ENCODE measurements at places on chromosomes 11 and 22.

- no peak for DNase-seq
Observed at GRCh38 chr22:19510919-19511341, 13.3 kb downstream of the CLDN5 start.

GRCh38 chr11:118304568-118305248, at the start of gene CD3E:
Gene CD3E (plus strand): TSS chr11:118304730. CDS start chr11:118304953, 223 bp downstream.
- DNase-seq = no peak

DNA sequence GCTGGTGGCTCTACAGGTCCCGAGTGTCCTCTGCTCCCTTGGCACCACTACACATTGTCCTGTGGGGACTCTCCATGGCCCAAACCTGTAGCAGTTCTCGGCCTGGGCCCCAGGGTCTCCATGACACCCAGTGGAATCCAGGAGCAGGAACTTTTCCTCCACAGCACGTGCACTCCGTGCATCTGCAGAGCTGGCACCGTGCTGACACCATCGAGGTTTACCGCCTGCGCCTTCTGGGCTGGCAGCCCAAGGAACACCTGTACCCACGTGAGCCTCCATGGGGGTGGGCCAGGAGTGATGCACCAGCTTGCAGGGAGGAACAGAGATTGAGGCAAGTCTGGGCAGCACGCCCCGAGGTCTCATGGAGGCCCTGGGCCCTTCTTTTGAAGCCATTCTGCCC, 25.2 kb downstream of the TSPAN32 start:
- DNase-seq = no peak

GRCh38 chr22:37378642-37379058, 48.6 kb downstream of the ELFN2 start:
- no peak for DNase-seq

GRCh38 chr11:130208241-130209127, 48.9 kb downstream of the ST14 start:
- no peak for DNase-seq

DNA sequence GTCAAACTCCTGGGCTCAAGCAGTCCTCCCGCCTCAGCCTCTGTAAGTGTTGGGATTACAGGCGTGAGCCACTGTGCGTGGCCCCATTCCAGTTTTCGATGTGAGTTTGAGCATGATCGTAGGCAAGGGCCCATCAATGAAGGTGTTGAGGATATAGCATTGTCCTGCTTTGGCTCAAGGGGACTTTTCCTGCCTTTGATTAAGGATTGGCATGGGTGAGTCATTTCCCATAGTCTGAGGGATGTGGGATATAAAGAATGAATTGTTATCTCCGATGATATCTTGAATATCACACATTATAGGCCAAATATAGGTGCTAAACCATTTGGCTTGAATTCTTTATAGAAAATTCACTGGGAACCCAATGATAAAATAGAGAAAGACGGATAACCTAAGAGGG, 30.4 kb downstream of the STIM1 start:
- DNase-seq = no peak

DNA sequence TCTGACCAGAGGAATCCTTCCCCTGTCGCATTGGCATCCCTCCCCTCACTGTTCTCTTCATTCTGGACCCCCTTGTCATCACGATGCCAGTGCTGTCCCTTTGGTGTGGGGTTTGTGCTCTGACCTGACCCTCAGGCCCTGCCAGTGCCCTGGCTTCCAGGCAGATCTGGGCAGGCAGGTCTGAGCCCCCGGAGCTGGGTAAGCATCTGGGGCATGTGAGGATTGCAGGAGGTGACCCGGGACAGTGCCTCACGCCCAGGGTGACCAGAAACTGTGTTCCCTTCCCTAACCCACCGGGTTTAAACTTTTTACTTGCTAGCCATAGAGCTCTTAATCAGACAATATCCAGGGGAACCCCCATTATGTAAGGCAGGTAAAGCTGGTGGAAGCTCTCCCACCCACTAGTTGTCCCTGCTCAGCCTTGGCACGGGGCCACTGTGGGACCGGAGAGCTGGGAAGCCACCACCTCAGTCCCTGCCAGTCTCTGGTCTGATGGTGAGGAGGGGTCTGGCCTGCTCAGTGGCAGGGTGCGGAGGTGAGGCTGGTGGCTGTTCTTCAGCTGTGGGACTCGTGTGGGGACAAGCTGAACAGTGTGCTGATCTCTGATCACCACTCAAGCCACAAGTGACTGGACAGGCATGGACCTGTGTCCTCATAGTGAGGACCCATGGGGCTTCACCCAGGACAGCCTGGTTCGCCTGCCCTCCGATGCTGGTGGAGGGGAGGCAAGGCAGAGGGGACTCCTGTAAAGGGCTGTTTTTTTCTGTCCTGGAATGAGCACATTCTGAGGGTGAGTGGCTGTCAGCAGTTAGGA, 38.0 kb downstream of the BCR start:
- no peak for DNase-seq

DNA sequence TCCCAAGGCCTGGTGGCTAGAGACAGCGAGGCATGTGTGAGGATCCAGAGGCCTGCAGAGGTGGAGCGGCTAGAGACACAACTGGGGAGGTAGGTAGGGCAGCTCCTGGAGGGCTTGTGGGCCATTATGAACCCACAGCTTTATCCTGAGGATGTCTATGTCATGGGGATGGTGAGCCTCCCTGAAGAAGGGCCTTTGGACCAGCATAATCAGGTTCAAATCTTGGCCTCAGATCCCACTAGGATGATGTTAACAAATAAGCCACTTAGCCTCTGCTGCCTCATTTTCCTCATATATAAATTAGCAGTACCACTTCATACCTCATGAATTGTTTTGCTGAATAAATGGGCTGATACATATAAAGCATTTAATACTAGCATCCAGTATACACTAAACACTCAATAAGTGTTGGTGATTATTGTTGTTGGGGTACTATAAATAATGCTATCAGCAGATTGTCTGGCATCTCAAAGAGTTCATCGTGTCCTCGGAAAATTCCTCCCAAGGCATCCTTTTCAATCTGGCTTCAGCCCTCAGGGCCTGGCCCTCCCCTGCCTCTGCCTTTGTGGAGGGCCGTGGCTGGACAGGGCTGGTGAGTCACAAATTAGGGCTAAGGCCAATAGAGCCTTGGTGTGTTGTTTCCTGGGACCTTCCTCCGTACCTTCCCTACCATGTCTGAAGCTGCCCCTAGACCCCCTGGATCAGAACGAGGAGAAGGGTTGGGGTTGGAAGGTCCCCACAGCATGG, 30.9 kb upstream of the LRRC32 start:
- DNase-seq = no peak

DNA sequence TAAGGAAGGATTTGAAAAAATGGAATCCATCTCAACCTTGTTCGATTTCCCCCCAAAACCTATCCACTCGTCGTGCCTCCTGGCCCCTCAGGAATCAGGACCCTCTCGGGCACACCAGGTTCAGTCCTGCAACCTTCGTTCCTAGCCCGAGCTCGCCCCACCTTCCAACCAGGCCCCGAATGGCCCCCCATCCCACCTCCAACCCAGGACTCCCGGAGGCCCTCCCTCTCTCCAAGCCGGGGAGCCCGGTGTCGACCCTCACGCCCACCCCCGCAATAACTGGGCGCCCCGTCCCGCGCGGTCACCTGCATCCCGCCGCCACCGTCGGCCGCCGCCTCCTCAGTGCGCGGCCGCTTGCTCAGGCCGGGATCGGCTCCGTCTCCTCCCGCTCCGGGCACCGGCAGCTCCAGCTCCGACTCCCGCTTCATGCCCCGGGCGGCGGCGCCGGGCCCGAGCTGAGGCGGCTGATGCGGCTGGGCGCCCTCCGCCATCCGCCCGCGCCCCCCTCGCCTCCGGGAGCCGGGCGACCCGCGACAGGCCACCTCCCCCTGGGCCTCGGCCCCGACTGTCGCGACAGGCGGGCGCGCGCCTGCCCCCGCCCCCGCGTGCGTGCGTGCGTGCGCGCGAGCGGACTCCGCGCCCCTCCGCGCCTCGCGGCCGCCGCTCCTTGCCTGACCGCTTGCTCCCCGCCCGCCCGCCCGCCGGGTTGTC, 534 bp downstream of the RBFOX2 start:
- DNase-seq = no peak

DNA sequence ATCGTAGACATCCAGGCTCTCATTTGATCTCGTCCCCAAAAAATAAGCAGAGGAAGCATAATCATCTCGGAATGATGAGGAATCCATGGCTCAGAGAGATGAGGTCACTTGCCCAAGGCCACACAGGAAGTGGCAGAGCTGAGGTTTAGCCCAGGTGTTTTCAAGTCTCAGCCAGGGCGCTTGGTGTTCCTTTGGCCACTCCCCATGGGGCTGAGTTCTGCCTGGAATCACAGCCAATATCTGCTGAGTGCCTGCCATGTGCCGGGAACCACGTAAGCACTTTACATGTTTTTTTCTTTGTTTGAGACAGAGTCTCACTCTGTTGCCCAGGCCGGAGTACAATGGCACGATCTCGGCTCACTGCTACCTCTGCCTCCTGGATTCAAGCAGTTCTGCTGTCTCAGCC, 29.5 kb upstream of the MYH9 start:
- DNase-seq = no peak

DNA sequence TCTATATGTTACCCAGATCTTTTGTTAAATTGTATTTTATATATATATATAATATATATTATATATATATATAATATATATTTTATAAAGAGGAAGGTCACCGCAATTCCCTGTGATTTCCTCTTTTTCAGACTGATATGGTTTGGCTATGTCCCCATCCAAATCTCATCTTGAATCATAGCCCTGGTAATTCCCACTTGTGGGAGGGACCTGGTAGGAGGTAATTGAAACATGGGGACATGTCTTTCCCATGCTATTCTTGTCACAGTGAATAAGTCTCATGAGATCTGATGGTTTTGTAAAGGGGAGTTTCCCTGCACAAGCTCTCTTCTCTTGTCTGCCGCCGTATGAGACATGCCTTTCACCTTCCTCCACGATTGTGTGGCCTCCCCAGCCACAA, 157.6 kb downstream of the RAB38 start:
- no peak for DNase-seq

GRCh38 chr22:43482318-43482625, 70.5 kb downstream of the MPPED1 start:
- no peak for DNase-seq

DNA sequence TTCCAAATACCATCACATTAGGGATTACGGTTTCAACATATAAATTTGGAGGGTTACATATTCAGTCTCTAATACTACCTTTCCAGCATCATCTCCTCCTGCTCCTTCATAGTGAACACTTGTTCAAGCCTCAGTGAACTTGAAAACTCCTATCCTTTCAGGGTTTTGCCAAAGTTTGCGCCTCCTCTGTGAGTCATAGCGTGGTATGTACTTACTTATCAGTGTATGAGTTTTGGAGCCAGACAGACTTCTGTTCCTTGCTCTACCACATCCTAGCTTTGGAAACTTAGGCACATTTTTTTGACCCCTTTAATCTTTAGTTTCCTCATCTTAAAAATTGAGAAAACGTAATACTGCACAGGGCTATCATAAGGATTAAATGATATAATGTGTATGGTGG, 160.1 kb upstream of the ZC3H12C start:
- DNase-seq = no peak

DNA sequence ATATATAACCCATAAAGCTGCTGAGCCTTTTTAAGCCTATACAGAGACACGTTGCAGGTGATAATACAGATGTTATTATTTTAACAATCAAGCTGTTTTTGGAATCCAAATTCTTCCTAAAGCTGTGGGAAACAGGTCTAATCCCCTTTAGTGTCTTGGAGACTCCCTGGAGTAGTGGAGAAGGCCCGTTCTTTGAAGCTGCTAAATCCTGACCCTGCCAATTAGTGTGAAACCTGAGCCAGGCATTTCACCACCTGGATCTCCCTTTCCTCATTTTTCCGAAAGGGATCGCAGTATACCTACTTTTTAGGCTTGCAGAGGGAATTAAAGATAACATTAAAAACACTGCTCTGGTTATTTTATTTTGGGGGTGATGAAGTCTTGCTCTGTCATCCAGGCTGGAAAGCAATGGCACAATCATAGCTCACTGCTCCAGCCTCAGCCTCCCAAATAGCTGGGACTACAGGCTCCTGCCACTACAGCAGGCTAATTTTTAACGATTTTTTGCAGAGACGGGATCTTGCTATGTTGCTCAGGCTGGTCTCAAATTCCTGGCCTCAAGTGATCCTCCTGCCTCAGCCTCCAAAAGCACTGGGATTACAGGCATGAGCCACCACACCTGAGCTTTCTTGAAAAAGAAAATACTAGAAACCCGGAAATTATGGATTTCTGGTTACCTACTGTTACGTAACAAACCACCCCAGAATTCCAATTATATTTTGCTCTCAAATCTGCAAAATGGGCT, 1.7 kb upstream of the EIF4ENIF1 start:
- no peak for DNase-seq

- no peak for DNase-seq
Observed at GRCh38 chr22:28497188-28497587, 182.5 kb downstream of the TTC28 start.

GRCh38 chr22:50503475-50504145, 3.9 kb downstream of the LMF2 start:
- peak; percentile 8 for DNase-seq

DNA sequence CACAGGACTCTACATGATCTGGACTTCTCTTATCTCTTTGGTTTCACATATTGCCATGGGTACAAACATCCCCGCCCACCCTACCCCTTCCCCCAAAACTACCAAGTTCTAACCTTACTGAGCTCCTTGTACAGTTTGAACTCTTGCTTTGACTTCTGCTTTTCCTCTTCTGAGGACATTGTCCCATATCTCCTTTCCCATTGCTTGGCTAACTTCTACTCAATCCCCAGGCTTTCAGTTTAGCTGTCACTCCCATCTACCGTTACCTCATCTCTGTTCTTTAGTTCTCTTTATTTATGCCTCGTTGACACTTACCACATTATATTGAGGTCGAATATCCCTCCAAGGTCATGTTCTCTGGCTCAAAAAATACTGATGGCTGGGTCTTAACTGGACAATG, 393.5 kb upstream of the CADM1 start:
- no peak for DNase-seq

DNA sequence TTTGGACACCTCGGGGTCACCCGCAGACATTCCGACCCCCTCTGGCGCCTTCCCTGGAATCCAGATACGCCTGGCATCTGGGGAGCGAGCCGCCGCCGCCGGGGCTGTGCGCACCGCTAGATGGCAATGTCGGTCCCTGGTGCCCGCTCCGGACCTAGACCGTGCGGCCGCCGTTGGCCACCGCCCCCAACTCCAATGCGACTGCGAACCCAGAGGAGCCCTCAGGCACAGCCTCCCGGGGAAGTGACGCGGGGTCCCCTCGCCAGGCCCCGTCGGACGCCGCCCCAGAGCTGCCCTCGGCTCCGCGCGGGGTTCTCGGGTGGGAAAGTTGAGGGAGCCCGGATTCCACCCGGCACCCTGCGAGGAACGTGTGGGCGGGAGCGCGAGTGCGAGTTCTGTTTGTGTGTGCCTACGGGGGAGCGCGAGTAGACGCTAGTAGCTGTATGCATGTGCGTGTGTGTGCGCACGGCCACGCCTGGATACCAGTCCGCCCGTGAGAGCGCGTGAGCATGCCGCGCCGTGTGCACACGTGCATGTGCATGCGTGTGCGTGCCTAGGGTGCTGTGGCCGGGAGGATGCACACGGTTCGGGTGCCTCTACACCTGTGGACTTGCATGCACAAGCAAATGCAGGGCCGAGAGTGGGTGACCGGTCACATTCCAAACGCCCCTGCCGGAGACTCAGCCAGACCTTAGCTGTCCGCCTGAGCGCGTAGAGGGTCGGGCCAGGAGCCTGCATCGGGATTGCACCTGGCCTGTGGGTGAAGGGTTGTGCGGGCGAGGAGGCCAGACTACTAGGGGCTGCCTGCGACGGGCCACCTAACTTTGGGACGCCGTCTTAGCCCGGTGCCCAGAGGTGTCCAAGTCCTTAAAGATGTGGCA, 1.9 kb downstream of the CHRM4 start:
- peak; percentile 89 for DNase-seq
